GM04503 (cell line): ENCODE measurements at places on chromosomes 6 and 20.

DNA sequence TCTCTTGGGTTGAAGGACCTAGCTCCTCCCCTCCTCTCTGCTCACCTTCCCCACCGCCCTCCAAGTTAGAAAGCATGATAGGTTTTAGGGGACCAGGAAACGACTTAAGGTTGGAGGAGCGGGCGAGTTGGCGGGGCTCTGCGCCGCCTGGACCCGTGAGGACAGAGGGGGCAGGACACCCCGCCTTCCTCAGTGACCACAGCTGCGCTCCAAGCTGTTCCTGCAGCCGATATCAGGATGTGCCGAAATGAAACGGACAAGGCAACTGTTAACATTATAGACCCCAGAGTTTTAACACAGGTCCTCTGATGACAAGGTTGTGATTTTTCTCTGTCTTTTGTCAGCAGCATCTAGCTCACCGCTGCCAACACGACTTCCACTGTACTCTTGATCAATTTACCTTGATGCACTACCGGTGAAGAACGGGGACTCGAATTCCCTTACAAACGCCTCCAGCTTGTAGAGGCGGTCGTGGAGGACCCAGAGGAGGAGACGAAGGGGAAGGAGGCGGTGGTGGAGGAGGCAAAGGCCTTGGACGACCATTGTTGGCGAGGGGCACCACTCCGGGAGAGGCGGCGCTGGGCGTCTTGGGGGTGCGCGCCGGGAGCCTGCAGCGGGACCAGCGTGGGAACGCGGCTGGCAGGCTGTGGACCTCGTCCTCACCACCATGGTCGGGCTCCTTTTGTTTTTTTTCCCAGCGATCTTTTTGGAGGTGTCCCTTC is at the start of gene GRM1:
Gene GRM1 (plus strand): TSS at position 212 of the 722 bp plus-strand sequence. CDS start 456 bp downstream, at position 668.
- DNase-seq: no peak

DNA sequence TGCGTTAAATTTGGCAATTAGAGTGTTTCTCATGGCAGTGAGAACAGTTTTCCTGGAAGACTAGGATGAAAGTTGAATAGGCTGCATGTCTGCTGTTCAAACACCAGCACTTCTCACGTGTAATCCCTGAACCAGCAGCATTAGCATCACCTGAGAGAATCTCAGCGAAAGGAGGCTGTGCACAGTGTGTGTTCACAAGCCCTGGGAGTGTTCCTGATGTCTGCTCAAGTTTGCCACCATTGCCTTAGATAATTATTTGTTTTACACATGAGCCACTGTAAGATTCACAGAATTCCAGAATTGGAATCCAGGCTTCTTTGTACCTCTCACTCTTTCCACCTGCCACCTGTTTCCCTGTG is 117.3 kb downstream of the JARID2 start:
- no peak for DNase-seq

DNA sequence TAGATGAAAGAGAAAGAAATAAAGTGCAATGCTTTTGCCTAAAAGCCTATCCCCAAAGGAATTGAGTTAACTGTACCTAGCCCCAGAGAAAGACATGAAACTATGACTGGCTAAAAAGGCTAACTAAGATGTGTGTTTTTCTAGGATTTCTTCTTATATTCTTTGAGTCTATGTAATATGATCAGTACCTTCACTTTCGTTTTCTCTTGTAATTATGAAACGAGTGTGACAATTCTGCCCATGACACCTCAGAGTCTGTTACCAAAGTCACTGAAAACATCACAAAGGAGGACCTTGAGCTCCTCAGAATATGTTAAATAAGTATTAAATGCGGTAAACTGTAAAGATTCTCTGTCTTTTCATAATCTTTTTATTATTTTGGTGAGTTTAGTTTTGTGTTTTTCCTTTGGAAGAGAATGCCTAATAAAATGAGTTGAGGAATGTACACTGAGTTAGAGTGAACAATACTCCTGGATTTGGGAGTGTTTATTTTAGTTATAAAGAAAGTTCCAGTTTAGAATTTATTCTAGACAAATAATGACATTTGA is 141.3 kb downstream of the FUT9 start:
- DNase-seq: no peak

GRCh38 chr6:82419132-82419581 is 55.5 kb downstream of the TPBG start:
- peak; percentile 12 for DNase-seq

DNA sequence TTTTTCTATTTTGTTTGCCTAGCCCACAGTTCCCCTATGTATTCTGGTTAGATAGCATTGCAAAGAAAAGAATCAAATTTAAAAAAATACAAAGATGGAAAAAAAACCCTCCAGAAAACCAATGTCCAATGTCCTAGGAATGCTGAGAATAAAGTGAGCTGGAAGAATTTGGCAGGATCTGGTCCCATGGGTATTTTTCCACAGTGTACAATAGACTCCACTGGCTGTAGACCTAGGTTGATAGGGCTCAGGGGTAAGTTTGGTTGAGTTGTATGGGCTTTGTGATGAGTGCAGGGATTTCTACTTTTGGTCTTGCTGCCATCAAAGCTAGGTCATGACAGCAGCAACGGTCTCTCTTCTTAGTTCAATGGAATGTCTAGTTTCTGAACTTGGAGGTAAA is 41.5 kb downstream of the SLC22A2 start:
- no peak for DNase-seq

GRCh38 chr6:33113755-33114154 is 38.0 kb downstream of the HLA-DPB1 start:
- DNase-seq: no peak

- peak; percentile 3 for DNase-seq
Measured at GRCh38 chr6:80921861-80922460, 815.5 kb downstream of the BCKDHB start.

DNA sequence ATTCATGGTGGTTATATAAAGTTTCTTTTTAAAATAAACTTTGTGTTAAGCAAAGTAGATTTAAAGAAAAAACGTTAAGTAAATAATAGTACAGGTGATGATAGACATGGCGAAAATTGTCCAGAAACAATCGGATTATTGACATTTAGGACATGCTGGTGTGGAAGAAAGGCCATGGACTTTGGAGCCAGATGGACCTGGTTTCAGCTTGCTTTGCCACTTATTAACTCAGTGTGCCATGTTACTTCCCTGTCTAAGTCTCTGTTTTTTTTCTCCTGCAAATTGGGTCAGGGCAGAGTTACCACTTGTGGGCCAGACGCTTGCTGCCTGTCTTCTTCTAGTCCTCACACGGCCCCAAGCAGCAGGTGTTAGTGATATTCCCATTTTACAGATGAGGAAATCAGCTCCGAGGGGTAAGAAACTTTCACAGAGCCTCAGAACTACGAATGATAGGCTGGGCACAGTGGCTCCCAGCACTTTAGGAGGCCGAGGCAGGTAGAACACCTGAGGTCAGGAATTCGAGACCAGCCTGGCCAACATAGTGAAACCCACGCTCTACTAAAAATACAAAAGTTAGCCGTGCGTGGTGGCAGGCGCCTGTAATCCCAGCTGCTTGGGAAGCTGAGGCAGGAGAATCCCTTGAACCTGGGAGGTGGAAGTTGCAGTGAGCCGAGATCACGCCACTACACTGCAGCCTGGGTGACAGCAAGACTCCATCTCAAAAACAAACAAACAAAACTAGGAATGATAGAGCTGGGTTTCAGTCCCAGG is 12.4 kb downstream of the KIF3B start:
- no peak for DNase-seq

- DNase-seq: no peak
Measured at GRCh38 chr20:49210757-49211110, 8.5 kb upstream of the DDX27 start.

DNA sequence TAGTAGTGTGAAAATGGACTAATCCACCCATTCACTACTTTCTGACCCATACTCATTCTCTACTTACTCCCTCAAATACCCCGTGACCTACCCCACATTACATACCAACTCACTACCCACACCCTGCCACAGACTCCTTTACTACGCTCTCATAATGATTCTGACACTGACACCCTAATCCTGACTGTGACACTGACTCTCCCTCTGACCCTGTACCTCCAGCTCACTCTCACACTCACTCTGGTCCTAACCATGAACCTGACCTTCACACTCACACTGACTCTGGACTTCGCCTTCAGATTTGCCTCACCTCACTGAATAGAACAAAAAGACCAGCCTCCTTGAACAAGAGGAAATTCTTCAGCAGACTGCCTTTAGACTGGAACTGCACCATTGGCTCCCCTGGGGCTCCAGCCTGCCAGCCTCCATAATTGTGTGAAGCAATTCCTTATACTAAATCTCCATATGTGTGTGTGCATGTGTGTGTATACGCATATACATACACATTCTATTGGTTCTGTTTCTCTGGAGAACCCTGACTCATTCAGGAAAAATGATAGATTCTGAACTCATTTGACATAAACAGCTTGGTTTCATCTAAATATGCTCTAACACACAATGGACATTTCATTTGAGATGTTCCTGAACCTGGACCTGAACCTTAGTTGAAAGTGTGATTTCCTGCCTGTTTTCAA is 10.5 kb upstream of the ZNF343 start:
- DNase-seq: no peak

DNA sequence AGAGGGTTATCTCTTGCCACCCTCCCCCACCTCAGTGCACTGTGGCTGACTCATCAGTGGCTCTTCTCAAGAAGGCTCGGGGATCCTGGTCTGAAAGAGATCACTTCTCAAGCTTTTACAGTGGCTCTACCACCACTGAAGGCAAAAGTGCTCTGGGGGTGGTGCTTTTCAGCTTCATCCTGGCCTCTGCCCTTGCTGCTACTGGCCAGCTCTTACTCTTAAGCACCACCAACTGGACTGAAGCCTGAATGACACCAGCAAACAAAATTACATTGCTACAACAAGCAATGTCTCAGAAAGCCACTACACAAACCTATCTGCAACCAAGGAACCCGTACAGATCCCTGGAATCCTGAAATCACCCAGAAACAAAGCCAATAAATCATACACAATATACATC is 402.1 kb downstream of the EPHA7 start:
- no peak for DNase-seq

DNA sequence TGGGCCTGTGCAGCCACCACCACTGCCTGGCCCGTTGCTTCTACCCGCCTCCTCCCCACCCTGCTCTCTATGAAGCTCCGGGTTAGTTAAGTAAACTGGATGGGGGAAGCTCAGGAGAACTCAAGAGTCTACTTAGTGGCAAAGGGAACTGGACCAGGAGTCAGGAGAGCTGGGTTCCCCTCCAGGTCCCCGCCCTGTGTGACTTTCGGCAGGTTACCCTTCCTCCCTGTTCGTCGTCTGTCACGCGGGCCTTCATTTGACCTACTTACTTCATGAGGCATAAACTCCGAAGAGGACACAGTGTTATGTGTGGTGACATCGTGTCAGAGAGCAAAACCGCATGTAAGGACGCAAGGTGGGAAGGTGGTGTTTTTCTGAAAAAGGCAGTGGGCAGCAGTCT is 75.3 kb downstream of the TCP11 start:
- DNase-seq: no peak

DNA sequence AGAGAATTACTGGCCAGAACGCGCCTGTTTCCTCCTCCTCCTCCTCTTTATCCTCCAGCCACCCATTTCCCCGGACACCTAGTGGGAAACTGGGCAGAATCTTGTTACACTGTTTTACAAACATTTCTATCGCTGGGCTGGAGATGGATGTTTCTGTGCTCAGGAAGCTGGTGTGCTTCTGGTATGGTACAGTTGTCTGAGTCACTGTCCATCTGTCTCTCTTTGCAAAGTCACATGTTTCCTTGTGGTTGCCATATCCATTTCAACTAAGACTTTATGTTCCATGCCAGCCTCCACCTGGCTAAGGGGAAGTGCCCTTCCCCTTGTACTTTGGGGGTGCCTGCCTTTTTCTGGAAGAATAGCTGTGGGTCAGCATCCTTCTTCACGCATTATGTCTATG is 52.9 kb upstream of the SLC22A16 start:
- DNase-seq: no peak

DNA sequence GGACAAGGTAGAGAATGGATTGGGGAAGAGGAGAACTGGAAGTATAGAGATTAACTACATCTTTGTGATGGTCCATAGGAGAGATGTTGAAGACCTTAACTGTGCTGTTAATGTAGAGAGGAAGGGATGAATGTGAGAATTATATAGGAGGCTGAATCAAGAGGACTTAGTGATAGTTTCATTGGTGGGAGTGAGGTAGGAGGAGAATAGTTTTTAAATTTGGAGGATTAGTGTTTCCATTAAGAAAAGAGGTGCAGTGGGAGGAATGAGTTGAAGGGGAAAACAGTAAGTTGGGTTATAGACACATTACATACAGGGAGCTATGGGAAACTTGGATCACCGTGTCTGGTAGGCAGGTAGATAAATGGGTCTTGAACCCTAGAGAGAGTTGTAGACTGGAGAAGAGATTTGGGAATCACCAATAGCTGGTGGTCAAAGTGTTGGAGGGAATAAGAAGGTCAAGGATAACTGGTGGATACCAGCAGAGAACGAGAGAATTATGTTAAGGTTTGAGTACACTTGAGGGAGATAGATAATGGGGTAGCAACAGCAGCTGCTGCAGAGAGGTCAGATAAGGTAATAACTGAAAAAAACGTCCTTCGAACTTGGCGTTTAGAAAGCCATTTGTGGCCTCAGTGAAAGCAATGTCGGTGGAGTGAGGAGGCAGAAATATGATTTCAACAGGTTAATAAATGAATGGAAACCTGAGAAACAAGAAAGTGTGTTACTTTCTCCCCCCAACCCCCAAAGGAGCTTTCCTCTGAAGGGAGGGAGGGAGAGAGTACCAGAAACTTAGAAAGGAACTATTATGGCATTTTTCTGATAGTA is 3.1 kb downstream of the C6orf89 start:
- no peak for DNase-seq

- DNase-seq: no peak
Measured at GRCh38 chr6:26272171-26272637, 92.8 kb upstream of the BTN3A2 start.

- no peak for DNase-seq
Measured at GRCh38 chr6:111804627-111805235, 68.5 kb downstream of the FYN start.

GRCh38 chr6:156963712-156964700 is 186.8 kb downstream of the ARID1B start:
- DNase-seq: no peak

DNA sequence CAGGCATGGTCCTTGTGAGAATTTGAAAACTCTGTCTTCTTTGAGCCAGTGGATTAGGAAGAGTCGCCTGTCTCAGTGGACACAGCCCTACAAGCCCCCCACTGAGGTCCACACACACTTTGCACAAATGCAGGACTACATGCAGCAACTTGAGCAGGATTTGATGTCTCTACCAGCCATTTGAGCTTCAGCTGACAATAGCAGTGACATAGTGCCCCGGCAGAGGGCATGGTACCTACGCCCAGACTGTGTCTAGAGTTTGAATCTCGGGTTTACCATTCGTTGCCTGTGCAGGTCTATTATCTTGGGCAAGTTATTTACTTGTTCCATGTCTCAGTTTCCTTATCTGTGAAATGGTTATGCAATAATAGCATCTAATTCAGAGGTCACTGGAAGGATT is 580.1 kb downstream of the TFAP2B start:
- DNase-seq: no peak
